CD14-positive monocyte (primary cell): ENCODE measurements at places on chromosomes 4 and X. TPM values are rescaled to one million over a fixed set of nuclear protein-coding genes. Genes with fewer than 3 reads are reported as not detected.

- no peaks in the 10 kb centered on the region for H3K36me3 ChIP-seq
- no peak for DNase-seq
- no peak overlapping the region for H3K27ac ChIP-seq
- no peak overlapping the region for H3K4me3 ChIP-seq
- no peaks in the 10 kb centered on the region for H3K4me1 ChIP-seq
These were observed 226.7 kb upstream of the PRKX start for GRCh38 chrX:3940000-3940610.

HDAC6 gene
- 19.7 TPM for polyA plus RNA-seq

- H3K36me3 ChIP-seq: peaks cover 23% of the 10 kb centered on the region
- H3K4me1 ChIP-seq: peaks cover 25% of the 10 kb centered on the region
- peak within 1 kb of the TSS; percentile 88 for H3K27ac ChIP-seq
- peak; percentile 64 for DNase-seq
- peak within 1 kb of the TSS; percentile 70 for H3K4me3 ChIP-seq
These were observed at the start of gene HDAC8 for GRCh38 chrX:72572248-72573157. Gene HDAC8, minus strand, starts transcription at chrX:72572843. Its CDS starts 82 bp downstream, at chrX:72572761.

- H3K27me3 ChIP-seq: no peaks in the 10 kb centered on the region
- H3K4me3 ChIP-seq: no peak overlapping the region
- peaks cover 49% of the 10 kb centered on the region for H3K36me3 ChIP-seq
- H3K4me1 ChIP-seq: peaks cover 43% of the 10 kb centered on the region
- H3K27ac ChIP-seq: no peak overlapping the region
- DNase-seq: no peak
These were observed 27.2 kb downstream of the NOP14 start for GRCh38 chr4:2935762-2936743.

- H3K27ac ChIP-seq: no peak overlapping the region
- no peak for DNase-seq
- H3K27me3 ChIP-seq: no peaks in the 10 kb centered on the region
- no peaks in the 10 kb centered on the region for H3K4me1 ChIP-seq
- H3K36me3 ChIP-seq: no peaks in the 10 kb centered on the region
These were observed 6.5 kb upstream of the SMARCA1 start for GRCh38 chrX:129529685-129530281.
